ENCODE measurements at places on chromosomes 2 and 18.

GRCh38 chr2:109185338-109185737 is 56.3 kb downstream of the SH3RF3 start:
- DNase-seq: no peak

- DNase-seq: no peak
These were observed 7.7 kb downstream of the HOXD3 start for GRCh38 chr2:176164611-176165369.

- no peak for DNase-seq
These were observed 28.2 kb downstream of the CYTIP start for GRCh38 chr2:157415591-157416101.

GRCh38 chr18:50466634-50467033 is 91.8 kb downstream of the SKA1 start:
- no peak for DNase-seq

DNA sequence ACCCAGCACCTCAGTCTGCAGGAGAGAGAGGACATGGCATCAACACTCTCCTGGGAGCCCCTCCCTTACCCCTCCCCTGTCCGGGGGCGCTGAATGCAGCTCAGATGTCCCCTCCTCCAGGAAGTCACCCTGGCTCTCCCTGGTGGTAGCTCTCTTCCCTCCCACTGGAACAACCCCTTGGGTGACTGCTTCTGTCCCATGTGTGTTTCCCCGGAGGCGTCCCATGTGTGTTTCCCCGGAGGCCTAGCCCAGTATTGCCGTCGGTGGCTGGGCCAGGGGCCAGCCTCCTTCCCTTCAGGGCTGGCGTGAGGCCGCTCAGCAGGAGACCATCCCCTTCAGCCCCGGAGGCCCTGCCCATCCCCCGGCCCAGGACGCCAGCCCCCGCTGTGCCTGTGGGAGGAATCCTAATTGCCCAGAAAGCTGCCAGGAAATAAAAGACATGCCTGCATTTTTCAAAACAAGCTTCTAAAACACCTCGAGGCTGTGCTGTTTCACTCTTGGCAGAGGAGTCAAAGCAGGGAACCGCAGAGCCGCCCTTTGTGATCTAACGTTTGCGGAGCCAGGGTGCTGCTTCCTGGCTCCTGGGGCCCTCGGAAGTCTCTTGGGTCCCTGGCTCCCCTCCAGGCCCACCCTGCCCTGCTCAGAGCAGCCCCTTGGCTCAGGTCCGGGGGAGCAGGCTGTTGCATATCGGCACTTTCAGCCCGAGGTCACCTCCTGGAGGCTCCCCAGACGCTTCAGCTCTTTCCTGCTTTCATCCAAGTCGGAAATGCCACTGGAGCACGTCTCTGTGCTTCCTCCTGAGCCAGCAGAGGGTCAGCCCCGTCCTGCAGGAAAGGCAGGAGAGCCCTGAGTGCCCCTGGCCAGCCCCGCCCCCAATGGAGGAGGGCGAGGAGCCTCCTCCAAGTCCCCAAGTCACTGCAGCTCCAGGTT is 11.4 kb downstream of the SNED1 start:
- DNase-seq: peak; percentile 39

DNA sequence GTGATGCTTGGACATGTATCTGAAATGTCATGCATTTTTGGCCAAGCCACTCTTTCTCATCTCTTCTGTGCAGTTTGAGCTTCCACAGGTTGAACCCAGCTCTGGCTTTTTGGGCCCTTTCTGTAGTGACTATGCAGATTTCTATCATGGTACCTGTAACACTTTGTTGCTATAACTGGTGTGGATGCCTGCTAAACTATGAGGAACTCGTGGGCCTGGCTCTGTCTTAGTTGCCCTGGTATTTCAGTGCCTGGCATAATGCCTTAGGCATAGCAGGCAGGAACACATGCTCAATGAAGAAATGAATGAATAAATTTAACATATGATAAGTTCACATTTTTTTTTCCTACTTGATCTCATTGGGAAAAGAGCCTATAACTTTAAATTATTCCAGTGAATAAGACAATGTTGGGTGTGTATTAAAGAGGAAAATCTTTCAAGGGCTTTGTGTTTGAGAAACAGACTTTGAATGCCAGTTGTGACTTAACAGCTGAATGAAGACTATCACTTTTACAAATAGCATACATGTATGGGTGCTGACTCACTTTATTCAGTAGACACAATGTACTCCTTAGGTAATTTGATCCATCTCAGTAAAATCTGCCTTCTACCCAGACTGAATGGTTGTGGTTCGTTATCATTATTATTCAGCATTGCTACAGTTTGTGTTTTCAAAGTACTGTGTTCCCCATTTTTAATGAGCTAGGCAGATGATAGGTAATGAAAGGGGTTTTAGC is 86.4 kb upstream of the MAP4K3 start:
- no peak for DNase-seq

GRCh38 chr2:74575320-74575719 is 20.8 kb downstream of the DOK1 start:
- DNase-seq: no peak

DNA sequence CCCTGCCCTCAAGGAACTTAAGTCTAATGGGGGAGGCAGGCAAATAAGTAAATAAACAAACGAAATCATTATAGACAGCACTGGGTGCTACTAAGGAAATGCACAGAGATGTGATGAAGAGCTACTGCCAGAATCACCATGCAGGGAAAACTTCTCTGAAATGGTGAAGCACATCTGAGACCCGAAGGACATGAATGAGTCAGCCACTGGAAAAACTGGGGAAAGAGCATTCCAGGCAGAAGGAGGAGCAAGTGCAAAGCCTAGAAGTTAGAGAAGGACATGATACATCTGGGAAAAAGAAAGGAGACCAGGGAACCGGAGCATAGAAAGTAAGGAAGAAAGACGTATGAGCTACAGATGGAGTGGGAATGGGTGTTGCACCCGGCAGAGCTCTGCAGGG is 56.8 kb downstream of the TGFA start:
- no peak for DNase-seq

DNA sequence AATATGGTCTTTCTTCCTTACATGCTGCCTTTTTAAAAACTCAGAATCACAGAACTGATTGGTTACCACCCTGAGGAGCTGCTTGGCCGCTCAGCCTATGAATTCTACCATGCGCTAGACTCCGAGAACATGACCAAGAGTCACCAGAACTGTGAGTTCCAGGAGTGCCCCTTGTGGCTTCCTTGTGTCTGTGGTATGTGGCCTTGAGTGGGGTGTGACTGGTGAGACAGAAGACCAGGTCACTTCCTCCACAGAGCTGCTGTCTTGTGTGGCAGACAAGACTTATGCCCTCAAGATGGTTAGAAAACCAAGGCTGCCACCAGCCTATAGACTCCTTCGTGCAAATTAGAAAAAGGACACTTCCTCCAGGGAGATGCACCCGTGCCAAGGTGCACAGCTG is 72.6 kb downstream of the EPAS1 start:
- no peak for DNase-seq

DNA sequence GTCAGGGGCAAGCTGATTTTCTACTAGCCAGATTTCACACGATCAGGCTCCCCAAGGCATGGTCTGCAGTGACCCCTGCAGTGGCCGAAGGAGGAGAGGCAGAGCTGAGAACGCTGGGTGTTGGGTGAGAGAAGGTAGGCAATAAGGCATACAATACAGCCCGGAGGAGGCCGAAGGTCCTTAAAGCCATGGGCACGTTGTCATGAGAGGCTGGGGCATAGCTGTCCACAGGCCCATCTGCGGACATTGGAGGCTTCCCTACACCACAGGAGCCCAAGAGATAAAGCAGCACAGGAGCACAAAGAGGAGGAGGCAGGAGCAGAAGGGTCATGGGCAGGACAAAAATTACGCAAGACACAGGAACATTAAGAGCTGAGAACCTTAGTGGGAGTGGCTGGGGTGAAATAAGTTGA is 16.7 kb upstream of the BZW1 start:
- DNase-seq: no peak

DNA sequence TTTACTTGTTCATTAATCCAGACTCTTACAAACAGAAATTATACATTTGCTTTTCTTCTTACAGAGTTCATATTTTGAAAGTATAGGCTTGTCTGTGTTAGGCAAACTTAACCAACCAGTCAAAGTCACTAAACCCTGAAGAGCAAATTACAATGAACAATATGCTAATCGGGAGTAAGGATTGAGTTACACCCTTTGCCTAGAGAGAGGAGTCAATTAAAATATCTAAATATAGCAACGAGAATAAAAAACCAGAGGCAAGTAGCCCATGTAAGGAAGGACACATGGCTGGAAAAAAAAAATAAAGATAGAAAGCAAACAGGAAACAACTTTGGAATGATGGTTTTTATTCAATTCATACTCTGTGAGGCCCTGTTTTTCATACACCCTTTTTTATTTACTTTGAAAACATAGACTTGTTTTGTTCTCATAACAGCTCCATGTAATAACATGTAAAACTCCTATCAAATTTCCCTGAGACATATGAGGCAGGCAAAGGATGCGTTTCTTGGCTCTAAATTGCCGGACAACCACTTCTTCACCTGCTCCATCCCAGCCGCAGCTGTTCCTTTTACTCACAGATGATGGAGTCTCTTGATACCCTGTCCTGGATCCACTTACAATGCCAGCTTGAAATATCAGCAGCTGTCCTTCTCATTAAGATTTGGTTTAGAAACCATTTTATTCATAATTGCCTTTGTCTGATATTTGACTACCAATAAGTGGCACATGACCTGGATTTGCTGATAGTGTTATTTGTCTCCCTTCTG is 767.7 kb upstream of the GCFC2 start:
- no peak for DNase-seq

DNA sequence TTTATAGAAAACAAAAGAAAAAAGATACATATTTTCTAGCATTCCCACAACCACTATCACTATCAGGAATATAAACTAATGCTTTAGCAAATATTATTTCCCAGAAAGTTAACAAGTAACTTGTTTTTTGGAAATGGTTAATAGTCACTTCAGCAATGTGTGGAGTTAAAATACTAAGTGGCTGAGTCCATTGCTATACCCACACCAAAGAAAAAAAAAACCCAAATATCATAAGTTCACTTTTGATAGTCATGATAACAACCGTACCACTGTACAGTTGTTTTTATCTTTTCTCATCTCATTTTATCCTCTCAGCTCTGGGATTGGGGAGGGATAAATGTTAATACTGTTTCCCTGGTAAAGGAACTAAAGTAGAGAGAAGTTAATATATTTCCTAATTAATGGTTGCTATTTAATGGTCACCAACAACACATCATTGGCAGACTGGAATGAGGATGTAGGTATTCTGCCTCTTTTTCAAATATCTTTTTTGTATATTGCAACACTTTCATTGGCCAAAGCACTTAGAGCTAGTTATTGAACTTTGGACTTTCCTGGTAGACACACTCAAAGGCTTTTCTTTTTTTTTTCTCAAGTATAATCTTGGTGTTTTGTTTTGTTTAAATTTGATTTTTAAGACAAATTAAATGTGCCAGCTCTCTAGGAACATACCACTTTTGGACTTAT is 18.4 kb upstream of the KANSL1L start:
- no peak for DNase-seq

DNA sequence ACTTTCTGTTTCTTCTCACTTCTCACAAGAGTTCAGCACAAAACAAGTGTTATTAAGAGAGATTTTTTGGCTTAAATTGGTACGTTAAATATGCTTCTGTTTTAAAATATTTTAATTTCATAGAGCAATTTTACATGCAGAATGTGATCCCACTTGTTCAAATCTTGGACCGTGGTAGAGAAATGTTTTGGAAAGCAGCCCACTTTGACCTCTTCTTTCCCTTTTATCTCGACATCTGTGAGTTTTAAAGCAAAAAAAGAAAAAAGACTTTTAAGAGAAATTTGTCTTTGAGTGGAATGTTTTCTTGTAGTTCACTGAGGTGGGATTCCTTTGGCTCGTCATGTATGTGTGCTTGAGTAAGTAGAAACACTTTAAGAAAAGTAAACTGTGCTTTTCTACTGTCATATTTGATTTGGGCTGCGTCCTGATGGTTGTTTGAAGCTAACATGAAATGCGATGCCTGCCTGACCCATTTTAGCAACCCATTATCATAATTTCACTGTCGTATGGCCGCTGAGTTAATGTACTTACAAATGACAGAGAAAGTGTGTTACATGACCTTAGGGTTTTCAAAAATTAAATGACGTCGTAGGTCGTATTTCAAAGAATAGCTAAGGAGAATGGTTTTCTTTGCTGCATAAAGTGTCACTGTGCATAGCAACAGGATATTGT is 54.5 kb downstream of the TSHZ1 start:
- no peak for DNase-seq

- DNase-seq: no peak
These were observed 1552.3 kb upstream of the SLC39A10 start for GRCh38 chr2:194104687-194105086.

- no peak for DNase-seq
These were observed 230.6 kb upstream of the LRATD1 start for GRCh38 chr2:14401873-14402272.

DNA sequence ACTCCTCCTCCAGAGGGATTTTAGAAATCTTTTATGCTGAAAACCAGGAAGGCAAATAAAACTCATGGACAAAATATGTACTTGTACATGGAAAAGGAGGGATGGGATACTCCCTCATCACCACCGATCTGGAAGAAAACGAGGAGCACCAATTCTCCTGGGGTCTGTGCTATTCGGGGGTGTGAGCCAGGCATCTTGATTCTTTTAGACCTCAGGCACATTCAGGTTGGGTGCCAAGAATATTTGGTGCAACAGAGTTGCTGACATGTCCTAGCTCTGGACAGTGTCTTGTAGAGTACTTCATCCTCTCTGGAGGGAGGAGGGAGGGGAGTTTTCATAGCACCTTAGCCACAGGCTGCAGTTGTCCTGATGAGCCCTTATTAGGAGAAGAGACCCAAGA is 163.0 kb downstream of the PRKCE start:
- no peak for DNase-seq

DNA sequence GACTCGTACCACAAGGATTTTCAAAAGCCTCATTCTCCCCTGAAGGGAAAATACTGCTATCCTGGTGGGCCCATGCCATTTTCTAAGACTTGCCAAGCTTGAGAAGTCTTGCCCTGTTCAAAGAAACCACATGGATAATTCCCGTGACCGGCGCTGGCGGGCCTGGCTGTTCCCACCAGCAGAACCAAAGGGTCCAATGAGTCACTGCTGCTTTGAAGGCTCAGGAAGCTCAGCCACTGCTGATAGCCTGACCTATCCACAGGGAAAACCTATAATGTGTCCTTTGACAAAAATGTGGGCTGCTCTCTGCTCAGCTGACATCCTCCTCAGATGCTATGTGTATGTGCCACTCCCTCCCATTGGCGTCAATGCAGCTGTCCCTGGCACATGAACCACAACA is 137.9 kb upstream of the RAB12 start:
- no peak for DNase-seq

- no peak for DNase-seq
These were observed 119.8 kb downstream of the LRATD1 start for GRCh38 chr2:14752295-14752694.

Data from activated CD8-positive, alpha-beta memory T cell treated with anti-CD3 and anti-CD28 coated beads, Interleukin-2, amount 50 U/mL, for 4 hours (primary cell).